Right kidney (tissue), 9 donors: ENCODE measurements at places on chromosomes 5 and 9.
A peak's percentile ranks its signal among the peaks of the same experiment; 100 is the strongest.

- no peak for DNase-seq
Measured at GRCh38 chr9:130095872-130096271, 42.2 kb downstream of the GPR107 start.

DNA sequence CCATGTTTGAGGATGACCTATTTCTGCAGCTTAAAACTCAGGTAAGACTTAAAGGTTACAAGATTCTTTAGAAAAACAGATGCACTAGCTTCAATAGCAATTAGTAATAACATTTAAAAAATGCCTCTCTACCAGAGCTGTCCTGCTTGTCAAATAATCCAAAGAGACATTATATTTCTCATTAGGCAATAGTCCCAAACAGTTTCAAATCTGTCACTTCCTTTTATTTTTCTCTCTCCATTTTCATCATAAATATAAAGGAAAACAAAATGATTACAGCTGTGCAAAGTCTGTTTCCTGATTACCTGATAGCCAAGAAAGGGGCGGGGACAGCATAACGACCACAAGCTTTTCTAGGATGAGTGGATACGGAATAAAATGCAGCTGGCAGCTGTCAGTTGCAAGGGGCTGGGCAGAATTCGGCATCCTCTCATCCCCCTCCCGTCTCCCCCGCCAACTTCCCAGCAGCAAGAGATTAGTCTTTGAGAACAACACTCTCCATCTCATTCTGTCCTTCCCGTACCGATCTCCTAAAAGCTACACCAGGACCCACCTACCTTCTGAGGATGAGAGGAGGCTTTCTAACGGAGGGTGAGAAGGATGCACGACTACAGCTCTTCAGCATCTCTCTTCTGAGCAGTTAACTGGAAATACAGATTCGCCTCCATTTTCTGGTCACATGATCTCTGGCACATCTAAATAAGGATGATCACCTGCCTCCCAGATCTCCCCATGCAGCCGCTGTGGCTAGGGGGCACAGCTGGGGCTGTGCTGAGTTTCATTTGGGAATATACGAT lies 72.5 kb upstream of the PCA3 start:
- peak; percentile 59 for DNase-seq

DNA sequence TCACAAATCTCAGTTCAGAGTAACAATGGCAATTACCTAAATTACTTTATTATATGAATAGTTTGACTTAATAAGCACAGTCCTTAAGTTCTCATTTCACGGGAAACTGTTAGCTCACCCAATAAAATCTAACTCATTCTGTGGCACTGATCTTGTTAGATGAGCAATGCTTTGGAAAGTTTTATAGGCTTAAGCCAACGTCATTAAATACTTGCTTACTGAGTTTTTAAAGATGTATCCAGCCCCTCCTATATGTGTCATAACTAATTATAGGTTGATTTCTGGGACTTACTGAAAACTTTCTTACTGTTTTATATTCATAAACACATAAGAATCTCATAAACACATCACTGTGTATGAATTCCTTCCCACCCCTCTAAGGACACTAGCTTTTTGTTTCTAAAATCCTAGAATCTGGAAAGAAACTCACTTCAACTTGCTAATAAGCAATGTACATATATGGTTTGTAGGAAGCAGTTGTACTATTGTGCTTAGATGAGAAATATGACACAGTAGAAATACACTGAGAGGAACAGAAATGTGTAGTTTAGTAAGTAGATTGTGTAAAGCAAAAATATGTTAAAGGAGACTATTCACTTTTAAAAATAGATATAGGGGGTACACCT lies 14.1 kb upstream of the MARCOL start:
- DNase-seq: no peak

GRCh38 chr9:76654051-76654461 lies 110.2 kb upstream of the PCA3 start:
- DNase-seq: no peak
